ENCODE measurements at places on chromosomes 7 and 10.

GRCh38 chr7:8214244-8214824 is 47.6 kb downstream of the ICA1 start:
- DNase-seq, result peak; percentile 24

GRCh38 chr7:155120460-155120859 is 50.3 kb downstream of the HTR5A start:
- DNase-seq, result no peak

DNA sequence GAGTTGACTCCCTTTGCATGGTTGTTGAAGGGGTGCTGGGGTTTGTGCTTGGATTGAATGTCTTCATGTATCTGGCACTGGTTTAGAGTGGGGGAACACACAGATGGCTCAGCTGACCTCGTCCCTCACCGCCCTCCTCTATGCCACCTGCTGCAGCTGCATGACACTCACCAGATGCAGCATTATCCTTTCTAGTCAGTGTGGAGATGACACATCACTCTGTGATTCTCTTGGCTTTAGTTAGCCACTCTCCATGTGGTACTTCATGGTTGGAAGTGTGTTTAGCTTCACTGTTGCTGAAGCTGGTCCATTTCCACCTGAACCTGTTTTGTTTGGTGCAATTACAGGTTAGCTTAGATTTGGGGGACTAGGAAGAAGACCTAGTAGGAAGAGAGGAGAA is 56.3 kb upstream of the BMPER start:
- DNase-seq, result no peak

DNA sequence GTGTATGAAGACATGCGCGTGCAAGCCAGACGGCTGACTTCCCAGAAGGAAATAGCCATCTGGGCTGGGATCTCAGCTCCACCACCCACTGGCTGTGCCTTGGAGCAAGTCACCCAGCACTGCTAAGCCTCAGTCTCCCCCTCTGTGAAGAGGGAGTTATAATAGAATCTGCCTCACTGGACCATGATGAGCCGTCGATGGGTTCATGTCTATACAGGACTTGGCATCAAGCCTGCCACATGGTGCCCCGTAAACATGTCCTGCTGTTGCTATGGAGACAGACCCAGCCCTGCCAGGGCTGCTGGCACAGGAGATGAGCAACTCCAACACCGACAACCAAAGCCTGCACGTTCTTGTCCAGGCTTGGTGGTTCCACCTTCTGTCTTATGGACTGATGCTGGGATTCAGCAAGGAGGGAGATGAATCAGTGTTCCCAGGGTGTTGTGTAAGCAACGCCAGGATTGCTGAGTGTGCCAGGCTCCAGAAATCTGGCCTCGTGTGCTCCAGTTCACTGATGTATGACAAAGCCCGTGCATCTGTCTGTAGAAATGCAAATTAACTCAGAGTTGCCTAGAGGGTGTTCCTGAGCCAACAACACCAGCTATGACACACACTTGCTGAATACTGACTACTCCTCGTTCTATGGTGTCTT is 5.6 kb downstream of the GPR15LG start:
- no peak for DNase-seq

DNA sequence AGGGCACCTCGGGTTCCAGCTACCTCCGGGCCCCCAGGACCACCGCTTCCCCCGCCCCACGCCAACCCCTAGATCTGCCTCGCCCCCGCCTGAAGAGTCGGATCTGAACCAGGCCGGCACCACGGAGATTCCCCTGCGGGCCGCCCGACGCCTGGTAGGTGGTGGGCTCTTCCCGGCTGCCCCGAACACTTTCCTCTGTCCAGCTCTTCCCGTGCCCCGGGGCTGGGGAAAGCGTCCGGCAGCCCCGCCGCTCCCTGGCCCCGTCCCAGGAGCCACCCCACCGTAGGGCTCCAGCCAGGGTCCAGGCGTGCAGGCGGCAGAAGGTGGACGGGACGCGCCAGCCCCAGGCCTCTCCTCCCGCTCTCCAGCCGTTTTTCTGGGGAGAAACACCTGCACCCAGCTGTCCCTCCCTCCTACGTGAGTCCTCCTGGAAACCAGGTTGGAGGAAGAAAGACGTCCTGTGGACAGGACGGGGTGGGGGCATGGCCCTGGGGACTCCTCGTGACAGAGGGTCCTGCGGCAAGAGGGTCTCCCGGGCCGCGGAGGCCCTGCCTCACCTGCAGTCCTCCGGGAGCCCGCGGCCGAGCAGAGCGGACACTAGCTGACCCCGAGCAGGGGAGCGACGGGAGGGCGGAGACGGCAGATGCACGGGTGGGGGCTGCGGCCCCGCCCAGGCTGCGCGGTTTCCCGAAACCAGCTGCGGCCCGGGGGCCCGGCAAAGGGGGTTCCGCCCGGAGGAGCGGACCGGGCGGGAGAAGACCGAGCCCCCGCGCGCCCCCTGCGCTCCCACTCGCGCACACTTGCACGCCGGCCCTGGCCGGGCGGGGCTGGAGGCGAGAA is at the start of gene TMEM176B:
Gene TMEM176B, minus strand, starts transcription at position 624 of the 840 bp plus-strand sequence. CDS start 3,795 bp downstream, outside the sequence.
- no peak for DNase-seq

DNA sequence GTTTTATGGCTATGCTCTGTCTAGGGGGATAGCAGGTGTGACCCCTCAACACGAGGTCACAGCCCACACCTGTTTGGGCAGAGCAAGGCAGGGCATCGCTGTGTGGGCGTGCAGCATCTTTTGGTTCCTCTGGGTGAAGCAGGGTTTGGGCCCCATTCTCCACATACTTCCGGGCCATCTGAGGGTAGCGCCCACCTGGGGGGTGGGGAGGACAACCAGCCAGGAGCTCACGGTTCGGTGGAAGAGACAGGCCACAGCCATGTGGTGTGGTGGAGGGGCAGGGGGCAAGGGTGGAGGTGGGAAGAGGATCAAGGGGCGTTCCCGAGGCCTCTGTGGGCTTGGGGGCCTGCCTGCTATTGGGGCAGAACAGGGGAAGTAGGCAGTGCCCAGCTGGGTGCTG is 2.4 kb downstream of the SH2B2 start:
- DNase-seq, result peak; percentile 9

DNA sequence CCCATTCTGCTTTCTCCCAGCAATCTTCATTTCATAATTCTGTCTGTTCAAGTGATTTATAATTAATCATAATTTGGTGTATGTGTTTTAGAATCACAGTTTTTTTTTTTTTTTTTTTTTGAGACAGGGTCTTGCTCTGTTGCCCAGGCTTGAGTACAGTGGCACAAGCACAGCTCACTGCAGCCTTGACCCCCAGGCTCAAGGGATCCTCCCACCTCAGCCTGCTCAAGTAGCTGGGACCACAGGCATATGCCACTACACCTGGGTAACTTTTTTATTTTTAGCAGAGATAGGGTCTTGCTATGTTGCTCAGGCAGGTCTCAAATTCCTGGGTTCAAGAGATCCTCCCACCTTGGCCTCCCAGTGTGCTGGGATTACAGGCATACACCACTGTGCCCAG is 49.2 kb upstream of the PLA2G12B start:
- no peak for DNase-seq

GRCh38 chr10:59391060-59391459 is 28.7 kb upstream of the FAM13C start:
- no peak for DNase-seq

DNA sequence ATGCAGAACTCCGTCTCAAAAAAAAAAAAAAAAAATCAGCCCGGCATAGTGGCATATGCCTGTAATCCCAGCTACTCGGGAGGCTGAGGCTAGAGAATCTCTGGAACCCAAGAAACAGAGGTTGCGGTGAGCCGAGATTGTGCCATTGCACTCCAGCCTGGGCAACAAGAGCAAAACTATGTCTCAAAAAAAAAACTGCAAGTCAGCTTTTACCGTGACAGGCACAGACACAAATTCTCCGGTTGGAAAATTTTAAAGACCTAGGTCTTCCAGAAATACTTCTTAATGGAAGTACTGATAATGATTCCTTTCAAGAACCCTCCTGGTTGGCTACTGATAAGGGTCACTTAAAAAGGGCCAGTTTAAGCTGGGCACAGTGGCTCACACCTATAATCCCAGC is 19.4 kb upstream of the ARPC1B start:
- DNase-seq, result no peak

GRCh38 chr7:36599645-36600313 is 124.5 kb downstream of the AOAH start:
- peak; percentile 28 for DNase-seq

DNA sequence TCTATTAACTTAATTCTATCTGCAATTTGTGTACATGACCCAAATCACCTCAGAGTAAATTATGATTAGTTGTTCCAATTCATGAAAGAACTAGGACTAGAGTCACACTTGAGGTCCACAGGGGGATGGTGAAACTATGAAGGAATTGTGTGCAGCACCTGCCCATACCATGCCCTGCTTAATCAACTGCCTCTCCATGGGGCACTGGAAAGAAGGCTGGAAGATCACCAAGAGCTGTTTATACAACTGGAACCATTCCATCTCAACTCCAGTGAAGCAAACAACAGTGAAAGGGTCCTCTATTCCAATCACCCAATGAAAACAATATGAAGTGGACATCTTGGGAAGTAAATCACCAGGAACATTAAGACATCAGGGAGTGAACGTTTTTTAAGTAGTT is 98.7 kb upstream of the SEMA3D start:
- DNase-seq, result no peak

DNA sequence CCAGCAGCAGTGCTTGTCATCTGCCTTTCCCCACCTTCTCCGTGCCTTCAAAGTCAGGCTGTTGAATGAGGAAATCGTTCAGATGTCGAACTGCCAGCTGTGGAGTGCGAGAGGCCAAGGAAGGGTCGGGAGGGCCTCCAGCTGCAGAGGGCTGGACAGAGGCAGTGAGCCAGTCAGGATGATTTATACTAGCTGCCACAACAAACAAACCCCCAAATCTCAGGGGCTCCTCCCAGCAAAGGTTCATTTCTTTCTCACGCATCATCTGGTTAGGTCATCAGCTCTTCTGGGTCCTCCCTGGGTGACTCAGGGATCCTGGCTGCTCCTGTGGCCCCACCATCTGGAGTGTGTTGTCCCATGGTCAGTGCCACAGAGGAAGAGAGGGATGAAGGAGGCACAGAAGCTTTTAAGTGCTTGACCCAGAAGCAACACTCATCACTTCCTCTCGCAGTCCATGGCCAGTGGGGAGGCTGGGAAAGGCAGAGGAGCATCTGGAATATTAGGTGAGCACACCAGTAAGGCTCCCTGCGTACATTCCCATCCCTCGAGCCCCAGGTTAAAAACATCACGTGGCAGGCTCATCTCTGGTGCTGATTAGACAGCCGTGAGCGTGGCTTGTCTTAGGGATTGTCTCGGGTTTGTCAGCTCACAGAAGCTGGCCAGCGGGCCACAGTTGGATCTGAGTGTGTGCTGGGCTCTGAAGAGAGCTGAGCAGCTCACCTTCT is 140.7 kb downstream of the RGS10 start:
- DNase-seq, result peak; percentile 8

- DNase-seq, result no peak
Observed at GRCh38 chr10:24136070-24136469, 72.9 kb upstream of the KIAA1217 start.

- no peak for DNase-seq
Observed at GRCh38 chr7:93935102-93935501, 13.6 kb downstream of the GNG11 start.

GRCh38 chr10:34538281-34538829 is 276.7 kb downstream of the PARD3 start:
- DNase-seq, result no peak

DNA sequence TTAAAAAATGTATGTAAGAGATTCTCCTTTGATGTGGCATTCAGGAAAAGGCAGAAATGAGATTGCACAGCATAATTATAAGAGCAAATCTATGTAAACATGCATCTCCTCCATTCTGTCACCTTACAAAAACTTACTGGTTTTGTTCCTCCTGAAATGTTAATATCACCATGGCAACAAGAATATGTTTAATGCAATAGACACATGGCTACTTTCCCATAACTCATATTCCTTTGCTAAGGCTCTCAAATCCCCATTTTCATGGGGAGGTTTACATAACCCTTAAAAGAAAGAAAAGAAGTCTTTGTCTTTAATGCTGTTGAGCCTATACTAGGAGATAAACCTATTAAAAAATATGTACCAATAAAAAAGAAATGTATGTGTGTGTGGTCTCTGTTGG is 136.2 kb downstream of the ANK3 start:
- DNase-seq, result no peak

- DNase-seq, result peak; percentile 55
Observed at GRCh38 chr7:1520539-1521234, 9.8 kb upstream of the MAFK start.

- DNase-seq, result no peak
Observed at GRCh38 chr10:113225903-113226302, 275.9 kb downstream of the TCF7L2 start.

GRCh38 chr7:27185013-27185853 is at the start of gene HOXA11:
HOXA11 (minus strand) TSS chr7:27185232; CDS start chr7:27185144, 88 bp downstream.
- DNase-seq, result no peak

DNA sequence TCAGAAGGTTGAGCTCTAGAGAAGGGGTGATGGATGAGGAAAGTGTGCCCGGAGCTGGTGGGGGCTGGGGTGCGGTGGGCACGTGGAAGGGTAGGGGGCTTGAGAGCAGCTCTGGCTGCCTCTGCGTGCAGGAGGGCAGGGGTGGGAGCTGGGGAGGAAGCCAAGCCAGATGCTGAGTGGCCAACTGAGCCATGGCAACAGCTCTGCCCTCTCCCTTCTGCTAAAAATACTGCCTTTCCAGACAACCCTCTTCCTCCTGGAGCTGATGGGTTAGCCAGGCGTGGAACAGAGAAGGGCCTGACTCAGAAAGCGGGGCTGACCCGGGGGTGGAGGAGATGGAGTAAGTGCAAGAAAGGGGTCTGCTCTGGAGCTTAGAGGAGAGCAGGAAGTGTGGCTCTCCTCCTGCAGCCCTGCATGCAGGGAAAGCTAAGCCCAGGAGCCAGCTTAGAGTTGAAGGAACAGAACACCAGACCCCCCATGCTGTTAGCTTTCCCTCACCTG is 114.6 kb upstream of the AGK start:
- no peak for DNase-seq

GRCh38 chr10:114631666-114632417 is 26.2 kb downstream of the ABLIM1 start:
- DNase-seq, result peak; percentile 6

GRCh38 chr10:103111031-103111917 is 81.8 kb downstream of the NT5C2 start:
- DNase-seq, result no peak

DNA sequence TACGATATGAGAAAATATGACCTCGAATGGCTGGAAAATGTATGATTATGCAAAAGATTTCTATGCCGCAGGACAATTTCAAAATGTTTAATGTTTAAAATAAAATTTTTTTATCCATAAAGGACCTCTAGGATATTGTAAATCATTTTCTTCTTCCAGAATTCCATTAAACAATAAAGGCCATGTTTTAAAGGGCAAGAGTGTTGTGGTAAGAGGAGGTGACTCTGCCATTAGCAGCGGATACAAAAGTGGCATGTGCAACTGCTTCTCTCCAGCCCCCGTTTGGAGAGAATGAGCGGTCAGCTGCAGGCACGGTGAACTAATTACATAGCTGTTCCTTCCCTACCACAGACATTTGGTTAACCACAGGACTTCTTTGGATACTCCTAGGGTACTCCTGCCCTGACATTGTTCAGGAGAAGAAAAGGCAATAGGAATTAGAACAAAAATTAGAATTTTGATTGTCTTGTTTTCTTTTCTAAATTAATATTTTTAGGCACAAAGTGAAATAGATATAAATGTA is 63.8 kb downstream of the HBP1 start:
- no peak for DNase-seq
